ENCODE measurements at places on chromosomes 2 and 18.

GRCh38 chr18:61086657-61087056 is 246.6 kb upstream of the CDH20 start:
- DNase-seq: no peak

GRCh38 chr2:4258563-4258962 is 555.2 kb downstream of the DCDC2C start:
- no peak for DNase-seq

GRCh38 chr2:177897278-177897677 is 175.3 kb downstream of the PDE11A start:
- DNase-seq: no peak

DNA sequence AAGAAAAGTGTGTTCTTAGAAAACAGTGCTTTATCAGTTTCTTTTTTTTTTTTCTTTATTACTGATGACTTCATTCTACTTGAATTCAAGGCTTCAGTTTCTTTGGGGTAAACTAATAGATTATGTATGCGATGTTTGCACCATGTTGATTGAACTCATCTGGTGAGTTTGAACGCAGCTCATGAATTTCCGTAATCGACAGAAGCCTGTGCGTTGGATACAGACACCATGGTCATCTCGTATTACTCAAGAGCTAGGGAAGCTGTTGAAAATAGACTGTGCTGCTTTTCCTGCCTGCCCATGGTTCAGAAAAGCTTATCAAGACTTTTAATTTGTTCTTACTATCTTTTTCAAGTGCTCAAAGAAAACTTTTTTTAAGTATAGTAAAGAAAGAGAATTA is 185.5 kb upstream of the NRP2 start:
- peak; percentile 46 for DNase-seq

- DNase-seq: no peak
These were observed 27.1 kb downstream of the NCK2 start for GRCh38 chr2:105771836-105772235.

GRCh38 chr18:76558881-76559667 is 64.0 kb upstream of the ZNF516 start:
- no peak for DNase-seq

- peak; percentile 16 for DNase-seq
These were observed 256.3 kb upstream of the PKDCC start for GRCh38 chr2:41791523-41791922.

DNA sequence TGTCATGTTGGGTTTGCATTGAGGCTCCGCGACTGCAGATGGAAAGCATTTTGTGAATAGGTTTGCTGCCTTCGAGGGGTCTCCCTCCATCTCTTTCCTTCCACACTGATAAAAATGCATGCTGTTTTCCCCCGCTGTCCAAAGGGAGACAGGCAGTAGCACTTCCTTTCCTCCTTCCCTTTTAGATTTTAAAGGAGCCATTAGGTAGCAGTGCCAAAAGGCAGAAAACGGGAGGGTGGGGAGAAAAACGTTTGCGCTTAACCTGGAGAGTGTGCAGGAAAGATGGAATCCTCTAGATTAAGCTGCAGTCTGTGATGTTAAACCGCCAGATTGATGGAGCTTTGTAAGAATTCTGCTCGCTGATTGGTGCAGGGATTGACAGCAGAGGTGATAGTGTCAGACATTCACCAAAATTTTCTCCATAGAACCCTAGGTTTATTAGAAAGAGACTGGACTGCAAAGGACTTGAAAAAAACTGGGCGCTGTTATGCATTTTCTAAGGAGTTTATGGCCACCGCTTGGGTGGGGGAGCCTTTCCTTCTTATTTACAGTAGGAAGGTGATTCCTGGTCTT is 688 bp downstream of the MAPRE2 start:
- DNase-seq: no peak

- no peak for DNase-seq
These were observed 41.4 kb downstream of the EMX1 start for GRCh38 chr2:72958542-72959385.

GRCh38 chr2:46269001-46269400 is 28.2 kb upstream of the EPAS1 start:
- DNase-seq: peak; percentile 73

DNA sequence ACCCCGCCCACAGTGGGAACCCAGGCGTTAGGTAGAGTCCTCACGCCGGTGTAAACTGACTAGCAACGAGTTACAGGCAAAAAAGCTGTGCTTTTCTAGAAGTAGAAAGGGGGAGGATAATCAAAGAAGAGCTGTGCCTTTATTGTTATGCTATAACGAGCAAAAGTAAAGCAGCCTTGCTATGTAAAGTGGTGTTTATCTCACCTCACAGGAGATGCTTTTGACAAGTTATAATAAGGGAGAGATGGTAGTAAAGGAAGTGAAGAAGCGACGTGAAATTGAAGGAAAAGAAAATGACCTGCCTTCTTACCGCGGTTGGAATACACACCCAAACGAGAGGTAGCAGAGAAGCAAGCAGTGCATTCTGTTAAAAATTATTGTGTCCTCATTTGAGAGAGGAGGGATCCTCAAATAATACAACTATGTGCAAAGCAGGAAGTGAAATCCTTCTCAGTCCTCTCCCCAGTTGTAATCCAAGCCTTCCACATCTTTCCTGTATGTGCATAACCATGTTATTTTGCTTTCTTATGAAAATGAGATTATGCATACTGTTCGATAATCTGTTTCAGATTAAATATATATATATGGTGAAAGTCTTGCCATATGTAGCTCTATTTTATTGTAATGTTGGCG is 962 bp downstream of the TANK start:
- DNase-seq: no peak

GRCh38 chr2:88651646-88652045 is 24.4 kb upstream of the EIF2AK3 start:
- DNase-seq: no peak

DNA sequence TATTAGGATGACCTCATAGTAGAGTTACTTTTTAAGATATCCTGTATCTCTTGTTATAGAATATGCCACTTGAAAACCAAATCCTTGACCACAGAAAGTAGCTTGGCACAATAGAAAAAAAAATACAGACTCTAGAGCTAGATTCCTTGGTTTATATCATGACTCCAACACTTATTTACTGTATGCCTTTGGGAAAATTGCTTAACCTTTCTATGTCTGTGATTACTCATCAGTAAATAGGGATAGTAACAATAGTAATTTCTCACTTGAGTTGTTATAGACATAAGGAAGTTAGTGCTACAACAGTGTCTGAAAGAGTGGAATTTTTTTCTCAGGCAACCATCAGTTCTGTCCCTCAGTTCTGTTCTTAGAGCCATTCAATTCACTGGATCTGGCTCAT is 193.8 kb downstream of the GULP1 start:
- DNase-seq: no peak

GRCh38 chr2:25480561-25480960 is 138.8 kb upstream of the DNMT3A start:
- DNase-seq: no peak

GRCh38 chr2:85770369-85770768 is 16.6 kb downstream of the ATOH8 start:
- no peak for DNase-seq

GRCh38 chr2:218839888-218840287 is 8.3 kb upstream of the PRKAG3 start:
- no peak for DNase-seq

GRCh38 chr2:241272303-241273209 is 42.9 kb downstream of the HDLBP start:
- peak; percentile 90 for DNase-seq

DNA sequence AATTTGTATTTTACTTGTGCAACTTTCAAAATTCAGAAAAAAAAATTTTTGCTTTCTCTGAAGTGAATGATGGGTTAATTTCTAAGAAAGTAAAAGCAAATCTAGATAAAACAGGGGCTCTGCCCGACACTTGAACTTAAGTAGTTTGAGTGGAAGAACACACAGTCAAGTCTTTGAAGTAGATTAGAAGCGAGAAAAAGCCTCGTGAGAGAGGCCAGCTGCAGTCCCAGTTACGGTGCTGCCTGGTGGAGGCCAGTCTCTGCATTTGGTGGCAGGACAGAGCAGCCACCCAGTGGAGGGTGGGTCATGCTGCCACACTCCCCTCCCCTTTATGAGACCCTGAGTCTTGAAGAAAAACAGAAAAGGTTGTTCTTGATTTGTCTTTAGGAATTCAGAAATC is 81.8 kb downstream of the INPP5D start:
- DNase-seq: no peak

DNA sequence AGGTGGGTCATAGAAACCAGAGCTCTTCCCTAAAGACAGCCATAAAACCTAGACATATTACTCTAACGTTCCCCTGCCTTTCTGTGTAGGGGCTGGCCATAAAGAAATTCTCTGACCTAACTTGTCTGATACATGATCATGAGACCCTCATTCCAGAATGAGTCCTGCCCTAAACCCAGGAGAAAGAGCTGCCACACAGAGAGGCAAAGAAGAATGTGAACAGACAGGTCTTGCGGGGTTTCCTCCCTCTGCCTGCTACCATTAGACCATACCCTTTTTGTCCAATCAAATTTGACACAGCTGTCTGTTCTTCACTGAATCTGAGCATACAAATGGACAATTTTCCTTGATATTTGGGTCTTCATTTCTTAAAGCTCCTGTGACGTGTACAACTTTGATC is 198.8 kb upstream of the LHCGR start:
- DNase-seq: no peak

- DNase-seq: no peak
These were observed 8.9 kb upstream of the THUMPD2 start for GRCh38 chr2:39787950-39788349.

- peak; percentile 73 for DNase-seq
These were observed 634 bp downstream of the PTPRM start for GRCh38 chr18:7567474-7568425.

- no peak for DNase-seq
These were observed 51.9 kb upstream of the NAB1 start for GRCh38 chr2:190596993-190597392.

- DNase-seq: no peak
These were observed 51.3 kb downstream of the ACSL3 start for GRCh38 chr2:222912117-222912516.

- no peak for DNase-seq
These were observed 776 bp upstream of the SPEG start for GRCh38 chr2:219433666-219434467.

- no peak for DNase-seq
These were observed 508 bp upstream of the TUBA4B start for GRCh38 chr2:219252570-219252899.

DNA sequence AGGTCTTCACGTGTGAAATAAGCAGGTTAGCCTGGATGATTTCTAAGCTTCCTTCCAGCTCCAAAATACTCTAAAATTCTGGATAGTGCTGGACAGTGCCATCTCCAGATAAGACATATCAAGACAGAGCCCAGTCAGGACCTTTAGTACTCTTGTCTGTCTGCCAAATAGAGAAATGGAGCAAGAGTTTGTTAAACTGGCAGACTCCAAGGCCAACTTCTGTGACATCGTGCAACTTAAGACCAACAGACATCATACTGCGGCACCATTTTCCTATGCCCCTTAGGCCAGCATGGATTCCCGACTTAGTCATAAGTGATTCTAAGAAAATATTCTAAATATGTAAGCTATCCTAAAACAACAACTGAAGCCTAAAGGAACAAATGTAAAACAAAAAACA is 118.6 kb downstream of the RBMS1 start:
- no peak for DNase-seq

DNA sequence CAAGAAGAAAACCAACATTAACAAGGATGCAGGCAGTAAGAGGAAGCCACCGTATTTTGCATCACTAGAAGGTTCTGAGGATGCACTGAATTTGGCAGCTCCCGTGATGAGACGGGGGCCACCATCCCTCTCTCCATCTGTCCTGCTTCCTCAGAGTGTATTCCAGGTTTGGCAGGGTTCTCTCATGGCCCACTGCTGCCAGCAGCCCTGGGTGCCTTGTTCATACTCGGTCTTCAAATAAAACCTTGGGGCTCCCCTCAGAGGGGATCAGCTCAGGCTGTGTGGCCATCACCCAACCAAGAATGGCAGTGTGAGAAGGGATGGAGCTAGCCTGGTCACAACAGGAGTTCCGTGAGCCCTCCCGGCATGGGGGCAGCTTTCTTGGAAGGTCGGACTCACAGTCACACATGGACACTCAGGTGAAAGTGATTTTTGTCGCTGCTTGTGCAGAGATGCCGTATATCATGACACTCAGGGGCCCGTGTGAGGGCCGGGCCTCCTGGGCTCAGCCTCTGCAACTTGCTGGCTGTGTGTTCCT is 12.8 kb upstream of the MBP start:
- DNase-seq: no peak

DNA sequence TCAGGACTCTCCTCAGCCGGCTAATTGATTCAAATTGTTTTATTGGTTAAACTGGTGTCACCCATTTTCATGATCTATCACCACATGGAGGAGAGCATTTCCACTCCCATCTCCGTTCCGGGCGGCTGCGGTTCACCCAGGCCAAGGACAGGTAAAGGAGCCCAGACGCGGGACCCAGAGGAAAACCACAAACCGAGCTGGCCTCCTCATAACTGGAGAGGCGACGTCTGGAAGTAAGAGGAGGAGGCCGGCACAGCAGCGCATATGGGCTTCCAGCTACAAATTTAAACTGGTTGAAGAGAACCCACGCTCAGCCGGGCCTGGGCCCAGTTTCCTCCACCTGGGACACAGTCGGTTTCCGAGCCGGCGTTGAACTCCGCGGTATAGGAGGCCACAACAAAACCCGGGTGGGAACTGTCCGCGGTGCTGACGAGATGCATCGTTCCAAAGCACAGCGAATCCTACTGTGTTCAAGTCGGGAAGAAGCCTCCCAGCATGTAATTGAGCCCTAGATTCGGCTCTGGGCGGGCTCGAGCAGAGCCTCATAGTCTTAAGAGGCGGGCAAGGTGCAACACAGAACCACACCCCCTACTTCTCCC is 3.0 kb upstream of the SKOR2 start:
- DNase-seq: peak; percentile 61

GRCh38 chr2:157337978-157338377 is 12.4 kb upstream of the ERMN start:
- no peak for DNase-seq

DNA sequence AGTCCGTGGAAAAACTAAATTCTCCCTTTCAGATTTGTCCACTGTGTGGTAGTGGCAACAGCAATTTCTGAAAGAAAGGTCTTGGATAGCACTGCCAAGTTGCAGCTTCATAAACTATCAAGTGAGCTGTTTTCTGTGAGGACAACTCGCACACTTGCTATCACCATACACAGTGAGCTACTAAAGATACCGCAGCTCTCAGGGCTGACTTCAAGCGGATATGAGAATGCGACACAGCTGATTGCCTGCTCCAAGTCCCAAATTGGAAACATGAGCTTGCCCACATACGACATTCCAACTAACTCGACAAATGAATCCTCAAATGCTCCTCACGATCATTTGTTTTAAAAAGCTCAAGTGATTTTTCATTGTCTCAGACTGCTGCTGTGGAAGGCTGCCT is 46.2 kb downstream of the E2F6 start:
- no peak for DNase-seq

- DNase-seq: no peak
These were observed 450.2 kb downstream of the PLCL1 start for GRCh38 chr2:198254536-198255090.

Measured in AG08396 (cell line).